Bronchus fibroblast of lung (primary cell): ENCODE measurements at places on chromosomes 2 and 18. TPM values are rescaled to one million over a fixed set of nuclear protein-coding genes. Genes with fewer than 3 reads are reported as not detected.

TCF7L1 gene
- total RNA-seq: 0.84 and 1.0 TPM in 2 replicates

SFXN5 gene
- 6.9 and 8.5 TPM in 2 replicates for total RNA-seq

SERPINB2 gene
- total RNA-seq: 3.5 and 5.2 TPM in 2 replicates

SPATA3 gene
- not detected in 2 replicates for total RNA-seq

C1D gene
- 8.9 and 17.1 TPM in 2 replicates for total RNA-seq

NEU2 gene
- total RNA-seq: not detected in 2 replicates
